ENCODE measurements at places on chromosomes 1 and 21.
A peak's percentile ranks its signal among the peaks of the same experiment; 100 is the strongest.

- peak; percentile 42 for DNase-seq
Measured at GRCh38 chr21:25561668-25562641, 45.3 kb downstream of the MRPL39 start.

GRCh38 chr1:158107916-158108315, 72.8 kb upstream of the CD1D start:
- DNase-seq: no peak

- no peak for DNase-seq
Measured at GRCh38 chr1:34683616-34684015, 71.2 kb upstream of the GJB5 start.

DNA sequence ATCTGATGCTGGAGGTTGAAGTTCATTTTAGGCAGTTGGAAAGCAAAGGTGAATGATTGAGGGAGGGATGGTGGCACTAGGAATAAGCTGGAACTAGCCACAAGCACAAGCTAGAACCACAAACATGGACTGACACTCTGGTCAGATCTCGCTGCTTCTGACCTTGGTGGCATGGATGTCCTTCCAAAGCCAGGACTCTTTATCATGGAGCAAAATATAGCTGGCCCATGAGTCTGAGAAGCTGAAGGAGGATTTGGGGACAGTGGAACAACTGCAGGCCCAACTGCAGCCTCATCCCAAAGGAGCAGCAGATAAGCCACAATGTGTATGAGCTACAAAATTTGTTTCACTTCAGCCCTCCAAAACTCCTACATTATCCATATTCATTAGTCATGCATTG, 35.5 kb downstream of the SRSF11 start:
- DNase-seq: no peak

GRCh38 chr21:36379251-36379650, 5.9 kb upstream of the CHAF1B start:
- no peak for DNase-seq

- no peak for DNase-seq
Measured at GRCh38 chr1:48853006-48853405, 76.3 kb upstream of the BEND5 start.

DNA sequence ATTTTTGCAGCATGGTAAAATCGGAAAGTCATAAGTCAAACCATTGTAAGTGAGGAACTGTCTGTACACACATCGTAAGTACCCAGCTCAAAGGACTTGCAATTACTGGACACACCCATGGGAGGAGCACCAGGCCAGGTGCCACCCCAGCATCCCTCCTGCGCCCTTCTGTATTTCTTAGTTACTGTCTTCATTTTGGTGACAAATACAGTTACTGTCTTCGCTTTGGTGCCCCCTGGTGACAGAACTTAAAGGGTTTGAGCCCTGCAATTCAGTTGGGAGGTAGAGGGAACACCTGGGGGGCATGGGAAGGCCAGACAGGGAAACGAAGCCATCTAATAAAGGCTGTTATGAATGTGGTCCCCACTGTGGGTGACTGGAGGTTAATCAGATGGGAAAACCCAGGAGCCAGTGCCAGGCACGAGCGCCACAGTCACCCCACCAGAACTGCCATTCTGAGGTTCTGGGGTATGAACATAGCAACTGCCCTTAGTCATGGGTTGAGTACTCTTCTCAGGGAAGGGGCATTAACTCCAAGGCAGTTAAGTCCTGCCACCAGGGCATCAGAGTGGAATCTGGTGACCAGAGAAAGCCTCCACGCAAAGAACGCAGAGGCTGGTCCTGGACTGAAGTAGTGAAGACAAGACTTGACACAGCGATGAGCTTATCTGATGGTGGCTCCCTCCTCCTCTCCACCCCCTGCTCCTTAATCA, 612.9 kb downstream of the PTPRU start:
- DNase-seq: no peak

DNA sequence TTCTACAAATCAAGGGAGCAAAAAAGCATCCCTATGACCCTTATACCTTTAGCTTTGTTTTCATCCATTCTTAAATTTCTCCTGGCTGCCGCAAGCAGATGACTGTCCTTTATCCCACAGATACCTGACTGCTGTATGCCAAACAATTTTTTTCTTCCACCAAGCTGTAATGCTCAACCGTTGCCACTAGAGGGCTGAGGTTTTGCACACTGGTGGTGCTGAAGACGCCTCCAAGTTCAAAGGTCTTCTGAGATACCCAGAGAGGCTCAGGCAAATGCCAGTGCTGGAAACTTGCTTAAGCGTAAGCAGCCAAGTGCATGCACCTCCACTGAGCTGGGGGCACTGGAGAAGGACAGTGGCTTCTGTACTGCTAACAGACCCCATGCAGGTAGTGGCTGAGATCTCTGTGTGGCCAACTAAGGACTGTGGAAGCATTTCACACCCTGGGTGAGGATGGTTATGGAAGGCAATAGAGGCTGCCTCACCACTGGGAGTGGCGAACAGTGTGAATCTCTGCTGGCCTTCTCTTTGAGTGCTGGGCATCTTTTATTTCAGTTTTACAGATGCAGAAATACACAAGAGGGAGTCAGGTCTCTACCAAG, 28.5 kb downstream of the CNIH3 start:
- peak; percentile 22 for DNase-seq

GRCh38 chr1:151661751-151662150, 49.9 kb downstream of the SNX27 start:
- DNase-seq: no peak

GRCh38 chr21:38815060-38815405, 9.3 kb downstream of the ETS2 start:
- no peak for DNase-seq

GRCh38 chr21:43027846-43028731, 47.5 kb downstream of the CBS start:
- no peak for DNase-seq

DNA sequence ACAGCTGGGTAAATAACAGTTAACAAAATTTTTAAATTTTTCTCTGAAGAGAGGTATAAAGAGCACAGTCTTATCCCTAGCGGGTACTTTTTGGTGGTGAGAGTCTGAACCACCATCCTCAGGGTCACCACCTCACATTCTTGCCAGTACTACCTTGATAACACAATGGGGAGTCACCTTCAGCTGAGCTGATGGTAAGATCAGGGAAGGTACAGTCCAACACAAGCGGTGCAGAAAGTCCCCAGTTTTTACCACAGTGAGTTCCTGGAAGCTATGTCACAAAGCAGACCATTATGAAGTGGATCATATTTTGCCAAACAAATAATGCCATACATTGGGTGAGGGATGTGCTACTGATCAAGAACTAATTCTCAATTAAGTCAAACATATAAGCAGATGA, 176.9 kb downstream of the FASLG start:
- DNase-seq: no peak

- DNase-seq: no peak
Measured at GRCh38 chr1:66365635-66366034, 168.3 kb upstream of the SGIP1 start.

DNA sequence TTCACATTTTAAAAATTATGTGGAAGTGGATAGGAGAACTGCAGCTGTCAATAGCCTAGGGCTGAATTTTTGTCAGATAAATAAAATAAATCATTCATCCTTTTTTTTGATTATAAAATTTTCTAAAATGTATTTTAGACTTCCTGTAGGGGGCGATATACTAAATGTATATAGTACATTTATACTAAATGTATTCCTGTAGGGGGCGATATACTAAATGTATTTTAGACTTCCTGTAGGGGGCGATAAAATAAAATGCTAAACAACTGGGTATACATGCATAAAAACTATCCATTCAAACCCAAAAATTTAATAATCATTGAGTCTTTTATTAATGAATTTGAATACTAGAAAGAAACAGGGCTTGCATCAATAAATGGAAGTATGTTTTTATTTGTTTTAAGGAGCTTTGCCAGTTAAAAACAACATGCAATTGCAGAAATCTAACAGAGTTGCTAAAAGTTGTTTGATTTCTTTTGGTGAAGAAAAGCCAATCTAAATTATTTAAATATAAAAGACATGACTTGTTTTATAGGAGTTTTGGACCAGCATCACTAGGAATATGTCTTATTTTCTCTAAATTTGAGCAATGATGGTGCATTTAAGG, 31.4 kb downstream of the CLCA1 start:
- no peak for DNase-seq

DNA sequence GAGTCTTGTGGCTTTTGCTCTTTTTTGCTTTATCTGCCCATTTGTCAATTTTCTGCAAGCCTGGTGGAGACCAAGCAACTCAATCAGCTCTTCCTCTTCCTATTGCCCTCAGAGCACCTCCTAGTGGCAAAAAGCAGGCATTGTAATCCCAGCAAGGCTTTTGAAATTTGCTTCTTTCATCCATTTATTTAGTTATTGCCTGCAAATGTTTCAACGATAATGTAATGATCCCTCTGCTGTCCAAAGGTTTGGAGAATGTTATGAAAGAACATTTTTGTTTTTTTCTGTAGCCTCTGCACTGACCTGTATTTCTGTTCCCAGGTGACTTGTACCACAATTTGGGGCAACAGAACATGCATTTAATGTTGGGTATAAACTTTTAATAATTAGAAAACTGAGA, 127.8 kb downstream of the GABPA start:
- no peak for DNase-seq

- no peak for DNase-seq
Measured at GRCh38 chr1:9785406-9785805, 38.4 kb downstream of the CLSTN1 start.

GRCh38 chr21:42220138-42220701, 1.3 kb downstream of the ABCG1 start:
- no peak for DNase-seq

DNA sequence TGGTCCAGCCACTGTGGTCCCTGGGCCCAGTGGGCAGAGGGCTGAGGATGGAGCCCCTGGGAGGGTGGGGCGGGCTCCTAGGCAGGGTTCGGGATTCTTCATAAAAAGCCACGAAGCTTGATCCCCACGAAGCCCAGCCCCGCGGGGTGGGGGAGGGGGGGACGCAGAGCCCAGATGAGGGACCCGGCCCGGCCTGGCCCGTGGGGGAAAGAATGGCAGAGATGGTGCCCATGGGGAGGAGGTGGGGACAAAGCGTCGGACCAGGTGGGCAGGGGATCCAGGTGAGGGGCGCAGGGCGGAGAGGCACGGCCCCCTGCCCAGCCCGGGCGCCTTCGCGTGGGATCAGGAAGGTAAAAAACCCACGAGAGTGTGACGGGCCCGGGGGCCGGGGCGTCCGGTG, 6.0 kb upstream of the SMIM12 start:
- DNase-seq: no peak

- no peak for DNase-seq
Measured at GRCh38 chr1:163084330-163084729, 15.2 kb downstream of the RGS4 start.

GRCh38 chr1:44273560-44274350, 60.5 kb downstream of the DMAP1 start:
- no peak for DNase-seq

- no peak for DNase-seq
Measured at GRCh38 chr1:196271212-196271947, 336.9 kb downstream of the KCNT2 start.

DNA sequence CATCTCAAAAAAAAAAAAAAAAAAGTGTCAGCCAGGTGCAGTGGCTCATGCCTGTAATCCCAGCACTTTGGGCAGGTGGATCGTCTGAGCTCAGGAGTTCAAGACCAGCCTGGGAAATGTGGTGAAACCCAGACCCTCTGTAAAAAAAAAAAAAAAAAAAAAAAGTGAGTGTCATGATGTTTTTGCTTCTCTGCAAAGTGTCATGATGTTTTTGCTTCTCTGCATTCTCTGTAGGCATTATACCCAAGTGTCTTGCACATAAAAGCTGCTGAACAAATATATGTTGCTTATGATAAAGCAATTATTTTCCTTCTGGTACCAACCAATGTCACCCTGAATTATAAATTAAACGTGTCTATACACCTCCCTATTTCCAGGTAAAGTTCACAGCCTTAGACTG, 1.7 kb downstream of the ACBD6 start:
- DNase-seq: no peak

GRCh38 chr1:16352842-16353535, 709 bp upstream of the FBXO42 start:
- no peak for DNase-seq

GRCh38 chr1:25469177-25469576, 38.5 kb downstream of the MACO1 start:
- no peak for DNase-seq

DNA sequence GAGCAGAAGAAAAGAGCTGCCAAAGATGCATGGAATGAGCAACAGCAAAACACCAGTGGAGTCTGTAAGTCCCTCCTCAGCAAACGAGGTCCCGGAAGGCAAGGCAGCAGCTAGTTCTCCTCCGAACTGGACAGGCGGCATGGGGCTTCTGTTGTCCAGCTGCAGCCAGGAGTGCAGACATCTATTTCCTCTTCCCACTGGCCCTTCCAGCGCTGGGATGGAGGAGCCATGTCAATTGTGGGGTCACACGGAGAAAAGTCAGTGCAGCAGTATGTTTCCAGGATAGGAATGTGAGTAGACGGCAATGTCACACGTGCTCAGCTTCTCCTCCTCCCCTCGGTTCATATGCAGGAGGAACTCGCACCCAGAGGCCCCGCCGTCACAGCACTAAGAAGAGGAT, 46.5 kb downstream of the STX6 start:
- DNase-seq: no peak

DNA sequence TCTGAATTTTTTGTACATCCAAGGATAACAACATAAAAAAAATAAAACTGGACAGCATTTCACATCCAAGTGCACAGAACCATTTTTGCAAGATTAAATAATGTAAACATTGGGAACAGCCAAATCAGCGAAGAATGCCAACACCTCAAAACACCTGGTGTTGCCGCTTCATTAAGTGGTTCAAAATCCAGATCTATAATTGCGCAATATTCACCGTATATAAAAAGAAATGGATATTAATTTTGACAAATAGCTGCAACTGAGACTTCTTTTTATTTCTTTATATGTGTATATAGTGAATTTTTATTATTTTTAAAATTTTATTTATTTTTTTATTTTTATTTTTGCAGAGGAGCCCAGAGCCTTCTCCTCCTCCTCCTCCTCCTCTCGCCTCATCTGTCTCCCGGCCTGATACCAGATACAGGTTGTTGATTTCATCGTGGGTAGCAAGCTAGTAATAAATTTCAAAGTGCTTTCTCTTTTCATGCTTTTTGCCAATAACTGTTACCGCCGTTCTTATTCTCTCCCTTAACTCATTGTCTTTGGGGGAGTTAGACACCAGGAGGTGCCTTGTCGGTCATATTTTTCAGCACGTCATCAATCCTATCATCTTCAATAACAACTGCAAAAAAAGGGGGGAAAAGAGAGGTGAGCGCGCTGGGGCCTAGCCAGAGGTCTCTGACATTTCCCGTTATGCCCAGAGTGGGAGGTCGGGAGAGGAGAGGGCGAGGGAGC, 2.7 kb downstream of the CAMK2N1 start:
- DNase-seq: no peak

DNA sequence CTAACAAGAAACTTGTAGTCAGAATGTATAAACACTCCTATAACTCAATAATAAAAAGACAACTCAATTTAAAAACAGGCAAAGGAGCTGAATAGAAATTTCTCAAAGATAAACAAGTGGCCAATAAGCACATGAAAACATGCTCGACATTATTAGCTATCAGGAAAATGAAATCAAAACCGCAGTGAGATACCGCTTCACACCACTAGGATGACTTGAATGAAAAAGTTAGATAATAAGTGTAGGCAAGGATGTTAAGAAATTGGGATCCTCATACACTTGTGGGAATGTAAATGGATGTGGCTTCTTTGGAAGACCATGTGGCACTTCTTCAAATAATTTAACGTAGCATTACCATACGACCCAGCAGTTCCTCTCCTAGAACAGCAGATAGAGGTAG, 8.9 kb downstream of the RALGPS2 start:
- no peak for DNase-seq

Data from stimulated activated CD8-positive, alpha-beta memory T cell treated with anti-CD3 and anti-CD28 coated beads, Interleukin-4, amount 100 ng/mL, for 1 hour (primary cell).